ENCODE measurements at places on chromosomes 6 and 20. TPM values are rescaled to one million over a fixed set of nuclear protein-coding genes. Genes with fewer than 3 reads are reported as not detected.

DNA sequence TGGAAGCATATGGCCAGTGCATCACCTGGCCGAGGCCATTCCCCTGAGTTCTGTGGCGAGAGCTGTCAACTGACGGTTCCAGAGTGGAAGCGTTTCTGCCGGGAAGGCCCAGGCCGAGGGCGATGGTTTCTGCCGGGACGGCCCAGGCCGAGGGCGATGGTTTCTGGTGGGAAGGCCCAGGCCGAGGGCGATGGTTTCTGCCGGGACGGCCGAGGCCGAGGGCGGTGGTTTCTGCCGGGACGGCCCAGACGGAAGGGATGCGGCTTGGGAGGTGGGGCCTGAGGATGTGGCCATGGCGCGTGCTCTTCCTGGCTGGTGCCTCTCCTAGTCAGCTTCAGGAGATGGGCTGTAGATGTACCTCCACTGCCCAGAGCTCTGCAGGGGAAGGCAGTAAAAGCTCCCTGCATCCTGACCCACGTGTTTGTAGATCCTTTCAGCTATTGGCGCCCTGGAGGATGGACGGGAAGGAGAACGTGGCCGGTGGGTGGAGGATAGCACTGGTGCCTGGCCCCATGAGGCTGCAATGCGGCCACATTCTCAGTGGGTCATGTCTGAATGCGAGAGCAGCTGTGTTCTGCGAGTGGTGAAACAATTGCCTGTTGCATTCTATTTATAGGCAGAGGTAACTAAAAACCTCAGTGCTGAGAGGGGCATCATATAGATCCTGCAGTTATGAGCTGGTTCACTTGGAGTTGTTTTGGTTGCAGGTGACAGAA lies 12.8 kb downstream of the TPD52L2 start:
- H3K4me3 ChIP-seq: no peak overlapping the region
- H3K4me1 ChIP-seq: no peaks in the 10 kb centered on the region
- no peaks in the 10 kb centered on the region for H3K36me3 ChIP-seq
- no peaks in the 10 kb centered on the region for H3K27me3 ChIP-seq

DNA sequence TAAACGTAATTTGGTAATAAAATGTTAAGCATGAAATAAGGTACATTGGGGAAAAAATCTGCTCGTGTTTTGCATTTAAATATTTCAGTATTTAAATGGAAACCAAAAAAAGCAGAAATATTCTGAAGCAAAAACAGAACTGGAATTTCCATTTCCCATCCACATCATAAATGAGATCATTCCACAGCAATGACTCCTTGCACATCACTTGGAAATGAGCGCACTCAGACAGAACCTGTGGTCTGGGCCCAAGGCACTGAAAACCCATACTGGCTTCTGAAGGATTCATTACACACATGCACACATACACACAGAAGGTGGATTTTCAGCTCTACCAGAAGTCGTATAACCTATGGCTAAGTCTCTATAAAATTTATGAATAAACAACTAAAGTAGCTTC lies 174.8 kb downstream of the IBTK start:
- H3K27ac ChIP-seq: no peak overlapping the region
- no peak for DNase-seq
- no peak overlapping the region for H3K4me3 ChIP-seq

- DNase-seq: no peak
- no peak overlapping the region for H3K4me3 ChIP-seq
- H3K27me3 ChIP-seq: no peaks in the 10 kb centered on the region
- H3K4me1 ChIP-seq: no peaks in the 10 kb centered on the region
Measured at GRCh38 chr6:17336425-17336824, 55.3 kb downstream of the RBM24 start.

- peaks cover 29% of the 10 kb centered on the region for H3K4me1 ChIP-seq
- H3K4me3 ChIP-seq: no peak overlapping the region
- peaks cover 4% of the 10 kb centered on the region for H3K27me3 ChIP-seq
- H3K27ac ChIP-seq: no peak overlapping the region
Measured at GRCh38 chr20:21513181-21513663, 642 bp downstream of the NKX2-2 start.

Gene FAM184A
- polyA plus RNA-seq: 24.0 TPM

GRCh38 chr6:149895048-149895590 lies 2.8 kb downstream of the RAET1E start:
- no peaks in the 10 kb centered on the region for H3K36me3 ChIP-seq
- DNase-seq: peak; percentile 68
- no peaks in the 10 kb centered on the region for H3K27me3 ChIP-seq
- H3K4me1 ChIP-seq: peaks cover 15% of the 10 kb centered on the region

DNA sequence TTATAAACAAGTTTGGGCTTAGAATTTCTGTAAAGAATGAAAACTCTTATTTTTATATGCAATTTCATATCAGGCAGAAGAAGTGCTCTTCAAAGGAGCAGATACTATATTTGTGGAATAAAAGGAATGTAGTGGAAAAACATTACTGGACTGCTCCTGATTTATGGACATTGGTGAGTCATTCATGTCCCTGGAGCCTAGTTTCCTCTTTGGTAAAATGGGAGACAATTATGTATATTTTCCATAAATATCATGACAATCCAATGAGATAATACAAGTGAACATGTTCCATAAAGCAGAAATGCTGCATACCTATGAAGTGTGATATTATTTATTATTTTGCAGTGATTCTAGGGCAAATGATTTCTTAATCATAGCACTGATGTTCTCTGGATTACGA lies 445.8 kb upstream of the CITED2 start:
- no peaks in the 10 kb centered on the region for H3K27me3 ChIP-seq
- no peaks in the 10 kb centered on the region for H3K36me3 ChIP-seq

GRCh38 chr20:17616480-17617211 lies 46.8 kb downstream of the DSTN start:
- H3K27me3 ChIP-seq: no peaks in the 10 kb centered on the region
- H3K4me3 ChIP-seq: no peak overlapping the region
- no peaks in the 10 kb centered on the region for H3K36me3 ChIP-seq
- DNase-seq: peak; percentile 12
- no peak overlapping the region for H3K27ac ChIP-seq
